Activated CD4-positive, alpha-beta memory T cell treated with anti-CD3 and anti-CD28 coated beads for 36 hours (primary cell): ENCODE measurements at places on chromosomes 2 and 18. TPM values are rescaled to one million over a fixed set of nuclear protein-coding genes. Genes with fewer than 3 reads are reported as not detected.
A peak's percentile ranks its signal among the peaks of the same experiment; 100 is the strongest.

- peak; percentile 85 for DNase-seq
Observed at GRCh38 chr2:68909793-68910674, 38.8 kb upstream of the BMP10 start.

- no peak for DNase-seq
Observed at GRCh38 chr2:133809485-133809884, 241.2 kb upstream of the NCKAP5 start.

DNA sequence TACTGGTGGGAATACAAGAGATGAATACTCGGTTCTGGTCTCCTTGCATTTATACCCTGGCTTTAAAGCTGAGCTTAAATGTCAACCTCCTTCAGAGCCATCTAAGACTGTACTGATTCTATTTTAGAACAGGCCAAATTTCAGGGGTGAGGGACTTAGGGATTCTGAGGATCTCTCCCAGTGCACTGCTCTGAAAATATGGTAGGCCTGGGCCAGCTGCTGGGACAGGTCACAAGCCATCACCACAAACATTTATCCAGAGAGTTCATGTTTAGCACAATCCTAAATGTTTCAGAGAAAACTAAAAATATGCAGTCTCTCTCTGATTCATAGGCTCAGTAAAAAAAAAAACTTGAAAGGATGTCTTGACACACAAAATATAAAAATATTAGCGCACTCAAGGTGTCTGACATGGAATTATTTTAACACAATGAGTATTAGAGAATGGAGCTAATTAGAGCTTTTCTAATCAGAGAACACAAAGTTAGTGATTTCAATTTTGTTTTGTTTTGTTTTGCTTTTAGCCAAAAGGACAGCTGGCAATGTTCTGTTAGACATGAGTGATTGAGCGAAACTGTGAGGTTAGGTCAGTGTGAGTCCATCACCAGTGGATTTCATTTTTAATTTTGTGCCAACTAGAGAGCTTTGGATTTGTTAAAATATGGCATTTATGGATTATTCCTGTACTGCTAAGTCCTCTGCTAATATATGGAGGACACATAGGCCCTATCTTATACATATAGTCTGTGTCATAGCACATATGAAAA lies 38.8 kb downstream of the MFSD6 start:
- DNase-seq: no peak

DNA sequence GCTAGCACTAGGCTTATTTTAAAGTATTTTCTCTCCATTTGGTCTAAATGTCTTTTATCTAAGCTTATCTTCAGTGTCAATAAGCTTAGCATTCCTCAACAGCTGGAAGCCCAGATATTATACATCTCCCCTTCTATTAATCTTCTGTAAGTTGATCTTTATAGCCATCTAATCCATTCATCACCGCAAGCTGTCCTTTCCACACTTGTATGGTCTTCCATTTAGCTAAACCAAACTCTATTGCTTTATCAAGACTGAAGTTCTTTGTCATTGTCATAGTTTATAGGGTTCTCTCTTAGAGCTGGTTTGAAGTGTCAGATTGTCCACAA lies 101.3 kb upstream of the GPR45 start:
- no peak for DNase-seq

DNA sequence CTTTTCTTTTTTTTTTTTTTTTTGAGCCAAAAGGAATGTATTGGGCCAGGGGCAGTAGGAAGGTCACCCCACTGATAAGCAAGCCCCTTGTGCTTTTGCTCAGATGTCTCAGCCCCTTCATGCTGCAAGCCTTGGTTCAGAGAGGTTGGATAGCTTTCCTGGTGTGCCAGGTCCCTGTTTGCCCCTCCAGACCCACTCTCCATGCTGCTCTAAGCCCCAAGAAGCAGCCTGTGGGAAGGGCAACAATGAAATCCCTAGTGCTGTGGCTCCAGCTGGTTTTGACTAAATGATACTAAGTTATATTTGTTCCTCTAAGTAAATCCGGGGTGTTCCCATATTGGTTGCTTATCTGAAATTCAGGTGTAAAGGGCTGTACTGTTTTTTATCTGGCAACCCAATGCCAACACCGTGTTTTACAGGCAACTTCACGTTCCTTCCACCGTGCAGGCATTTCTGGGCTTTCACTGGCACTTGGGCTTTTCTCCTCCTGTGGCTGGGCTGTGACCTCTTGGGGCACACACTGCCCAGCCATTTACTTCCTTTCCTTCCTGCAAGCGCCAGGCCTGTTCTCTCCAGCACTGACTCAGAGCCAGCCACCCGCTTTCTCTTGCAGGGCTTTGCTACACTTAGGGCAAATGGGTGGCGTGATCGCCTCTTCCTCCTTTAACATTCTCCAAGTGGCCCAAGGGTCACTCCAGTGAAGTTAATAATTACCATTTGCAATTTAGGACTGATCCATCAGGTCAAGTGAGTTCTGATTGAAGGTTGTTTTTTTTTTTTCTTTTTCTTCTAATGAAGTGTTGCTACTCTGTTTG lies 21.6 kb downstream of the MERTK start:
- no peak for DNase-seq

GRCh38 chr2:173146590-173146989 lies 70.9 kb downstream of the MAP3K20 start:
- no peak for DNase-seq

- no peak for DNase-seq
Observed at GRCh38 chr18:23380817-23381216, 72.3 kb upstream of the RIOK3 start.

- DNase-seq: no peak
Observed at GRCh38 chr18:10121786-10122515, 208.1 kb downstream of the VAPA start.

GRCh38 chr2:238165288-238165921 lies 6.6 kb downstream of the ERFE start:
- DNase-seq: no peak

- peak; percentile 38 for DNase-seq
Observed at GRCh38 chr18:31977270-31977872, 34.4 kb upstream of the TRAPPC8 start.

DNA sequence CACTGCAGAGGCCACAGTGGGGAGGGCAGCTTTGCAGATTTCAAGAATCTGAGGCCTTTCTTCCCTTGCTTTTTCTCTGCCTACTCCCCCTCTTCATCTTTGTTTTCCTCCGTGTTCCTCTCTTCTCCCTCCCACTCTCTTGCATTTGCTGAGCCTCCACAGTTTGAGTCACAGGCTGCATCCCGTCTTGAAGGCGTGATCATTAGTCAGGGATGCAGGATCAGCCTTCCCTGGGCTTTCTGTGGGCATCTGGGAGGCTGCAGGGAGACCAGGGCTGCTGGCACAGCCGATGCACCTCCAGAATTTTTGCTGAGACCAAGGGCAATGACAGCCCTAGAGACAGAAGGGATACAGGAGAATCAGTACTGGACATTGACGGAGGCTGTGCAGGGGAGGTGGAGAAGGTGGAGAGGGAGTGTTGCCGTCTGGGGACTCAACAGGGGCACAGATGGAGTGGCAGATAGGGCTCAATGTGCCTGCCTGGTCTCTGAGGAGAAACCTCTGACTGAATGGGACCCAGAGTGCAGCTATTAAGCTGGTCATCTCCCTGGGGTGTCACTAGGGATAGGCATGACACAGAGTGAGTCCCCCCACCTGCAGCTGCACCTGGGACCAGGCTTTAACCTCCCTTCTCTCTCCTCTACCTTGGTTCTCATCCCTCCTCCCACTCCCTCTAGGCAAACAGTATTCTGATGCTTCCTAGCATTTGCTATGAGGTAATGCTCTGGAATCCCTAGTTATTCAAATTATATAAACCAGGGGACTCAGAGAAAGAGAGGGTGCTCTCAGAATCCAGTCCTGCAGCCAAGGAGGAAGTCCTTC lies 29.0 kb upstream of the DNAJC27 start:
- DNase-seq: no peak

DNA sequence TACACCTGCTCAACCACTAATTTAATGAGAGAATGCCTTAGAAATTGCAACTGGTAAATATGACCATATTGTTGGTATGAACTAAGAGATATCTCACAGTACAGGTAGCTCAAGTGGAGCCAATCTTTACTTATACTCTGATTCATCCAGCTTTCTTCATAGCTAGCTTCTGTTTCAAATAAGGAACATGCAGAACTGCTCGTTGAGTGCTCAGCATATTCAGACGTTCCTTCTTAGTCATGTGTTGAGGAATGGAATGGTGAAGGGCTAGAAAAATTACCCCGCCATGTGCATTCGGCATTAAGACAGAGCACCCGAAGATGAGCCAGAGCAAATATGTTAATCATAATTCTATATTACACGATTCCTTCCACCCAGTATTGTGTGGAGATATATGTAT lies 144.0 kb upstream of the VRK2 start:
- no peak for DNase-seq

- DNase-seq: no peak
Observed at GRCh38 chr2:17543848-17544247, 3.4 kb downstream of the VSNL1 start.

- no peak for DNase-seq
Observed at GRCh38 chr18:45571195-45571594, 44.1 kb upstream of the SLC14A2 start.

DNA sequence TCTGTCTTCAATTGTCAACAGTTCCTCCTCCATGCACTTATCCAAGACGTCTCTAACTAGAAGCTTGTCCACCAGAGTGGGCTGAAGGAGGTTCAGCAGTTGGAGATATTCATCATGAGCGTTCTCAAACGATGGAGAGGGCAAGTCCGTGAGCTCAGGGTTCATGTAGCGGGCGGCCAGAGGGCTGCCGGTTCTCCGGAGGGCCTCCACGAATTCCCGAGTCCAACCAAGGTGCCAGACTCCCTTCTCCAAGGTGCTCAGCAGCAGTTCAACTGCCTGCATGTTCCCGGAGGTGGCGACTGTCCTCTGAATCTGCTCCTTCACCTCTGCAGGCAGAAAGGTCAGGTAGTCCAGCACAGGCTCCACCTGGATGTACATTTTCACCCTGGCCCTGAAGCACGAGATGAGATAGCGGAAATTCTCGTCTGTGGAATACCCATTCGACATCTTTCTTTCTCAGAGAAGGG lies 590 bp downstream of the IFIH1 start:
- peak; percentile 46 for DNase-seq

GRCh38 chr2:235506291-235506996 lies 12.6 kb downstream of the AGAP1 start:
- DNase-seq: no peak

DNA sequence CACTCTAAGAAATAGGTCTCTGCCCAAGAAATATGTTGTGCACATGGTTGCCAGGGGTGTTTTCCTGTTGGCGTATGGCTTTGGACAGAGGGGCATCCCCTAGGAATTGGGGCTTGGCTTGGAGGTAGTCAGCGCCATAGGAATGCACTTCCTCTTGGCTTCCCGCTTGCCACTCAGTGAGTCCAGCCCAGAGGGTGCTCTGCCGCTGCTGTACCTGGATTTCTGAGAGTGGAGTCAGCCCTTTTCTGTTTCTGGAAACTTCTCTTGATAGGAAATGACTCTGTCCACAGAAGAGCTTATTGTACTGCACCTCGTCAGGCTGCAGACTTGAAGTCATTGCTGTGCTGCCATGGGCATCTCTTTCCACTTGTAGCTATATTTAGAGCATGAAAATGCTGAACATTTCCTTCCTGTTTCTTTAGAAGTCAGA lies 116.7 kb upstream of the MGAT5 start:
- DNase-seq: peak; percentile 45

DNA sequence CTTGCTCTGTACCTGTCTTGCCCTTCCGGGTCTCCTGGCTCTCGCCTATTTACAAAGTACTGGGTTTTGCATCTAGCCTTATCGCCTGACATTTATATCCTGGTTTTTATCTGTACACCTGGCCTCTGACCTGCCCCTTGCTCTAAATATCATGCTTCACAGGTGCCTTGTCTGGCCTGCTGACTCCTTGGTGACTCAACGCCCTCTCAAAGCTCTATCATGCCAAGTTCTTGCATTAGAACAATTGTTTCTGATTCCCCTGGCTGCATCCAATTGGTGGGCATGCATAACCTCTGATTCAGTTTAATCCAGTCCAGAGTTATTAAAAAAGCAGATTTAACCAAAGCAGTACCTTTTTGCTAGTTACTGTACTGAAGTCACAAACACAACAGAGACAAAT lies 113.9 kb upstream of the CCDC68 start:
- DNase-seq: no peak

GRCh38 chr18:295756-296490 lies 28.1 kb upstream of the THOC1 start:
- no peak for DNase-seq

GRCh38 chr2:173978447-173978846 lies 13.3 kb upstream of the SP3 start:
- DNase-seq: peak; percentile 52

GRCh38 chr2:174753038-174753633 lies 11.1 kb downstream of the CHRNA1 start:
- DNase-seq: peak; percentile 45

DNA sequence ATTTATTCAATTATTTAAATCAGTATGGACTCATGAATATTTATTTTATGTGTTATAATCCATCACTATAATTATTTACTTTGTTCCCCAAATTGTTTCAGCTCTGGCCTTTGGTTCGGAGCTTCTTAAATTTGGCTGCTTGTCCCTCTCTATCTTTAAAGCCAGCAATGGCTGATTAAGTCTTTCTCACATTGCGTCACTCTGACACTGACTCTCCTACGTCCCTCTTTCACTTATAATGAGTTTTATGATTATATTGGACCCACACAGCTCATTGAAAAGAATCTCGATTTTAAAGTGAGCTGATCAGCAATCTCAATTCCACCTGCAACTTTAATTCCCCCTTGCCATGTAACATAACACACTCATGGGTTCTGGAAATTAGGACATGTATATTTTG lies 185.2 kb upstream of the SLC39A10 start:
- DNase-seq: no peak

DNA sequence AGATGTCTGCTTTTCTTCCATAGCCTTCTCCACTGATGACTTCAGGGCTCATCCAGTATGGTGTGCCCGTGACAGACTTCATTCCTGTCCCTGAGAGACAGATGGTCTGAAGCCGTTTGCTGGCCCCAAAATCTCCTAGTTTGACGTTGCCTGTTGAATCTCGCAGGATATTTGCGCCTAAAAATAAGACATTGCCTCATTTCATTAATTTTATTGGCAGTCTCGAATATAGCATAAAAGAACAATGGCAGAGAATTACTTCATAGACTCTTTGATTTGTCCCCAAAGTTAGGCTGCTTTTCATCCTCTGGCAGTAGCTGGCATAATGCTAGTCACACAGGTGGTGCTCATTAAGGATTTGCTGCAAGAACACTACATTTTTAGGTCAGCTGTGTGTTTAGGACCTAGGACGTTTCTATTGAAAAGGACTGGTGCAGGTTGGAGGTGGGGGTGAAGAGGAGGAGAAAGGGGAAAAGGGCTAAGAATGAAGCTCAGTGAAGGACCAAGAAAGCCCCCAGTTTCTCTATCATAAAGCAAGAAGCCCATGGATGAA lies 14.7 kb upstream of the ERCC3 start:
- no peak for DNase-seq

The SF3B6 gene
- total RNA-seq: 148 TPM

The CASP10 gene
- 16.7 TPM for total RNA-seq

The WNT10A gene
- total RNA-seq: 5.0 TPM

The INPP5D gene
- total RNA-seq: 52.4 TPM

The MYO5B gene
- total RNA-seq: 0.21 TPM

The ALPP gene
- not detected for total RNA-seq
